G401 (cell line): ENCODE measurements at places on chromosomes 2 and 18. TPM values are rescaled to one million over a fixed set of nuclear protein-coding genes. Genes with fewer than 3 reads are reported as not detected.

The LAPTM4A gene
- total RNA-seq: 82.0 and 98.8 TPM in 2 replicates

The CNTNAP5 gene
- not detected in 2 replicates for total RNA-seq

DNA sequence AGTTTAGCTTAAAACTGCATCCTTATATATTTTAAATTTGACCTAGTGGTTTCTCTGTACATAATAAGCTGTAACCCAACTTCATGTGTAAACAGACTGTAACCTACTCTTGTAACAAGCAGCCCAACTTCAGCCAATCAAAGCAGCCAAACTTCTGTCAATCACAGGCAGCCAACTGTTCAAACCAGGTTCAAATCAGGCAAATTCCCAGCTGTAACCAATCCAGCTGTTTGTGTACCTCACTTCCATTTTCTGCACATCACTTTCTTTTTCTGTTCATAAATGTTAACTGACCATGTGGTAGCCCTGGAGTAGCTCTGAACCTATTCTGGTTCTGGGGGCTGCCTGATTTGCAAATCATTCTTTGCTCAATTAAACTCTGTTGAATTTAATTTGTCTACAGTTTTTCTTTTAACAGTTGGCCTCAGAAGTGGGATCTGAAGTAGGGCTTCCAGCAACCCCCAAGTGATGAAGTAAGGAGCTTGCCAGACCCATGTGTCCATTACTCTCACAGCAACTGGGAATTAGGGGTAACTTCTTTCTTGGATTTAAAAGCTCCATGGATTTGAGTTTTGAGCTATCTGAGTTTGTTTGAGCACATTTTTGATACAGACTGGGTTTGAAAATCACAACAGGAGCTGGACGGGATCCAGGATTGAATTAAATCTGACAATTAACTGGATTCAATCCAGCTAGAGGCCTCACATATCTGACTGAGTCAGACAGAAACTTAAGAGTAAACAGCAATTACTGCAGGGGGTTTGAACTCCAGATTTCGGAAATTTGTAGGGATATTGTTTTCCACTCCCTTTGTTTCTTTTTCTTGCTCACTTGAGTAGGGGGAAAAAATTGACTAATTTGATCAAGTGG lies 1569.7 kb upstream of the SLC39A10 start:
- DNase-seq: no peak

DNA sequence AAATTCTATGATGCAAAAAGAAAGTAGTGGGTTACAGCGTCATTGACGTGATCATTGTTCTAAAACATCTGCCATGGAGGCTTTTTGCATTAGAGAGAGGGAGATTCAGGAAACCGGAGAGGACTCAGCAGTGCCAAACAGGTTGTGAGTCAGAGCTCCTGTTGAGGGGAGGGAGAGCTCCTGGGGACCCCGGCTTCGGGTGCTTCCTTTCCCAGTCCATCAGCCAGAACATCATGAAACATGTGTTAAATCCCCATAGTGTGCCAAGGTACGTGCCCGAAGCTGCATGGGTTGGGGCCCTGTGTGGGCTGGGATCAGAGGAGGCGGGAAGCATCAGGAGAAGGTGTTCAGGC lies 791 bp upstream of the CYRIA start:
- DNase-seq: no peak

The GAREM2 gene
- 8.6 and 12.8 TPM in 2 replicates for total RNA-seq

DNA sequence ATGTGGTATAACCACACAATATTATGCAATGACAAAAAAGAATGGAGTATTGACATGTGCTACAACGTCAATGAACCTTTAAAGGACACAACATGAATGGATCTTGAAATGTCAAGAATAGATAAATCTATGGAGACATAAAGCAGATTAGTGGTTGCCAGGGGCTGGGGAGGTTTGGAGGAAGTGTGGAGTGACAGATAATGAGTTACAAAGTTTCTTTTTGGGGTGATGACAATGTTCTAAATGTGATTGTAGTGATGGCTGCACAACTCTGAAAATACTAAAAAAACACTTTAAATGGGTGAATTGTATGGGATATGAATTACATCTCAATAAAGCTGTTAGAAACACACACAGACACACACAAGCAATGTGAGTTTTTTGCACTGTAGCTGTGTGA lies 37.4 kb upstream of the C1D start:
- DNase-seq: no peak
